ENCODE measurements at places on chromosomes 1 and 21.

DNA sequence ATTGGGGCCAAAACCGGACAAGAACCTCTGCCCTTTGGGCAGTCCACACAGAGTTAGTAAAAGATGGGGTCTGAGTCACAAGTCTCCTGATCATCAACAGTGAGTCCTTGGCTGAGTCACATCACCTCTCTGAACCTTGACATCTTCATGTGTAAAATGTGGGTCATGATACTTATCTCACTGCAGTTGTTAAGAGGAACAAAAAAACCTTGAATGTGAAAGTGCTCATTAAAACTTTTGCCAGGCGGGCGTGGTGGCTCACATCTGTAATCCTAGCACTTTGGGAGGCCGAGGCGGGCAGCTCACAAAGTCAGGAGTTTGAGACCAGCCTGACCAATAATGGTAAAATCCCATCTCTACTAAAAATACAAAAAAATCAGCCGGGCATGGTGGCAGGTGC, 15.7 kb downstream of the S100A16 start:
- DNase-seq, result peak; percentile 16

- DNase-seq, result no peak
These were observed 94.1 kb downstream of the PGBD5 start for GRCh38 chr1:230332061-230332460.

GRCh38 chr1:54305906-54306514, 100.2 kb downstream of the SSBP3 start:
- DNase-seq, result no peak

GRCh38 chr1:5369223-5369622, 623.0 kb downstream of the NPHP4 start:
- DNase-seq, result no peak

DNA sequence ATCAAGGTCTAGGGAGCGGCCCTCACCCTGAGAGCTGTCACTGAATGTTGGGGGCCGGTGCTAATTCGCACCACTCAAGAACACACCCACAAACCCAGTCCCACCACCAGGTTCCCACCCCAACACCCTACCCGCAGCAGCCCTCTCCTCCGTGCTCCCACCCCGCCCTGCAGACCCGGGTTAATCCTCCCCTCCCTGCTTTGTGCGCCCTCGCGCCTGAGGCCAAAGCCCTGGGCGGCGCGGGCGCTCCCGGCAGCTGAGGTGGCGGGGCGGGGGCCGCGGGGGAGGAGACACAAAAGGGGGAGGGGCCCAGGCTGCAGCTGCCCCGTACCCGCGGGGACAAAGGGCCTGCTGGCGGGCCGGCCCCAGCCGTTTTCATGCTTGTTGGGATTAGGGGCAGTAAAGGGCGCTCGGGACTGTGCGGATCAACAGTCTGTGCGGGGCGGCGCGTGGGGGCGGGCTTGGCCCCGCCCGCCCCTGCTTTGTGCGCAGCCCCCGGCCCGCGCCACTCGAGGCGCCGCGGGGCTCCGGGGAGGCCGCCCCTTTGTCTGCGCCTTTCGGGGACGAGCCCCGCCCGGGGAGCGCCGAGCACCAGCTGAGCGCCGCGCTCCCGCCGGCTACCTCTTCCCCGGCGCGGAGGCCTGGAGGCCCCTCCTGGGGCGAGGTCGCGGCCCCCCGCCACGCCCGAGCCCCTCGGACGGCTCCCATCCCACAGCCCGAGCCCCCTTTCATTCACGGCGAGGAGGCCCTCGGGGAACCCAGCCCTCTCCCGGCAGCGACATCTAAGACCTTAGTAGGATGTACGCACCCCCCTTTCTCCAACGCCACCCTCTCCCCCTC, 10.9 kb downstream of the C1orf216 start:
- DNase-seq, result no peak

DNA sequence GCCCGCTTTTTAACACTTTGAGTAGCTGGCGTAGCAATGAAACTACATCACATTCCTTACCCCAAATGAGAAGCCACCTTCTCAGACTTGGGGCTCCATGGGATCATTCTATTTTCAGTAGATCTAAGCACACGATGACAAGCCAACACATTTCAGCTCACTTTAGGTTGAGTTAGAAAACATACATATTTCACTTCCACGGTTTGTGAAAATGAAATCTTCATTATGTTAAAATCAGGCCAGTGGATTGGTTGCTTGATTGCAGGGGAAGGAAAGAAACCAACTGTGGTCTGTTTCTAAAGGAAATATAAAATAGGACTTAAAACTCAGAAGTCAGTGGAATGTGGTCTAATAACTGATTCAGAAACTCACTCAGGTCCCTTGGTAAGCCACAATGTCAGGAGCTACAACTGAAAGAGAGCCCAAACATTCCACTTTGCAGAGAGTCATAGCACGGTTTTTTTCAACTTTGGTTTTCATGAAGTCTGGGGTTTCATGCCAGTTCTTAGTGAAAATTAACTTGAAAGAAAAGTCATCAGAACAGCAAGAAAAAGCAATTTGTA, 82.3 kb upstream of the TIAM1 start:
- peak; percentile 12 for DNase-seq

DNA sequence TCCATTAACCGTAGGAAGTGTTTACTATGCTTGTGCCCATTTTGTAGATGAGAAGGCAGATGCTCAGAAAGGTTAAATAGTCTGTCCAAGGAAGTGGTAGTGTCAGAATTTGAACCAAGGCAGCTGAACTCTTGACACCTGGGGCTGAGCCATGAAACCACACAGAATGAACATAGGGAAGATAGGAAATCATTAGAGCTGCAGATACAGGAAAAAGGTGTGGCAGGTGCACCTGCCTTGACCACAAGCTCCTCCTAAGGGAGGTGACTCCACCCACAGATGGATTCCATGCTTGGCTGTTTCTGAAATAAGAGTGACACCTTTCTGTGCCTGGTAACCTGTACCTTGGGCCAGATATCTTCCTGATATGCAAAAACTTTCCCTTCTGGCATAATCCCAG, 69.9 kb upstream of the IGSF21 start:
- no peak for DNase-seq

DNA sequence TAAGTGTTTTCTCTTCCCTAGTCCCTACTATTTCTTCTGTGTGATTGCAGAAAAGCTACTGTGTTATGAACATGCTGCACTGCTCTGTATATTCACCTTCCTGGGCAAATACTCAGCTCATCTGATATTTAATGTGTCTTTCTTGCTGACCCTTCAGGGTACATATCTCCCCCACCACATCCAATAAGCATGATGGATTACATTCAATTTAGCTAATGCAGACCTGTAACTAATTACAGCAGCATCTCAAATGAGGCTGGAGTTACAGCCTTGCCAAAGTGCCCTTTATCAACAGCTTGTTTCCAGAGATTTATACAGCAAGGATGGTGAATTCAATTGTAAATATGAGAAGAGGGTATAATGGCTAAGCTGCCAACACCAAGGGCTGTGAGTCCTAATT, 144.0 kb downstream of the KCNH1 start:
- no peak for DNase-seq

- DNase-seq, result no peak
These were observed 86.7 kb upstream of the NRIP1 start for GRCh38 chr21:15151385-15152103.

- no peak for DNase-seq
These were observed 13.3 kb downstream of the SCNN1D start for GRCh38 chr1:1293263-1294249.

- DNase-seq, result no peak
These were observed 69.8 kb downstream of the MPZL1 start for GRCh38 chr1:167791281-167792187.

DNA sequence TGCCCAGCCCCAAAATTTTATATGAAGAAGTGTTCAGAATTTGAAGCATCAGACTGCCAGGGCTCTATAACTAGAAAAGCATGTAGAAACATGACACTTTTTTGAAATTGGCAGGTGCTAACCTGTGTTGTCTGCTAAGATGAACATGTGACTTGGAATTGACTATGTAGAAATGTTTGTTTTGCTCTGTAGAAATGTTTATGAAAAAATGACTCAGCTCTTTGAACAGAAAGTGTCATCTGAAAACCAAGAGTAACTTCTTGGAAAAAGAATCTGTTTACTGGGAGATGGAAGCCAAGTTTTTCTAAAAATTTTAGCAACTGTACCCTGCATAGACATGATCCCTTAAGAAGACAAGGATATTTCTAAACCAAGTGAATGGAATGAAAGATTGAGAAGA, 59.2 kb downstream of the LHX9 start:
- no peak for DNase-seq

GRCh38 chr1:18681423-18681835, 50.8 kb downstream of the PAX7 start:
- peak; percentile 31 for DNase-seq

DNA sequence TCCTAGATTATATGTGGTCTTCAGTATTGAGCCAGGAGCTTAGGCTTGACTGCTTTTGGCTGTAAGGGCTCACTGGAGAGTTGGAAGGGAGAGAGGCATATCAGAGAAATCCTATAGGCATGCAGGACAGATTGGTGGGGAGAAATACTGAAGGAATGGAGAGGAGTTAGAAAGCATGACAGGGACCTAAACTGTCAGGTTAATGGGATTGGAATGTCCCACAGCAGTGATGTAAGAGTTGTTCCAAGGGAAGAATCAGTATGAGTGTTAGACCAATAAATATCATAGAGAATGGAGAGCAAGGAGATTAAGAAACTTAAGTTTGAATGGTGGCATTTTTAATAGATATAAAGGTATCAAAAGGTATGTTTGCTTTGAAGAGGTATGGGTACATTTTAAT, 39.7 kb downstream of the SLC35A3 start:
- no peak for DNase-seq

DNA sequence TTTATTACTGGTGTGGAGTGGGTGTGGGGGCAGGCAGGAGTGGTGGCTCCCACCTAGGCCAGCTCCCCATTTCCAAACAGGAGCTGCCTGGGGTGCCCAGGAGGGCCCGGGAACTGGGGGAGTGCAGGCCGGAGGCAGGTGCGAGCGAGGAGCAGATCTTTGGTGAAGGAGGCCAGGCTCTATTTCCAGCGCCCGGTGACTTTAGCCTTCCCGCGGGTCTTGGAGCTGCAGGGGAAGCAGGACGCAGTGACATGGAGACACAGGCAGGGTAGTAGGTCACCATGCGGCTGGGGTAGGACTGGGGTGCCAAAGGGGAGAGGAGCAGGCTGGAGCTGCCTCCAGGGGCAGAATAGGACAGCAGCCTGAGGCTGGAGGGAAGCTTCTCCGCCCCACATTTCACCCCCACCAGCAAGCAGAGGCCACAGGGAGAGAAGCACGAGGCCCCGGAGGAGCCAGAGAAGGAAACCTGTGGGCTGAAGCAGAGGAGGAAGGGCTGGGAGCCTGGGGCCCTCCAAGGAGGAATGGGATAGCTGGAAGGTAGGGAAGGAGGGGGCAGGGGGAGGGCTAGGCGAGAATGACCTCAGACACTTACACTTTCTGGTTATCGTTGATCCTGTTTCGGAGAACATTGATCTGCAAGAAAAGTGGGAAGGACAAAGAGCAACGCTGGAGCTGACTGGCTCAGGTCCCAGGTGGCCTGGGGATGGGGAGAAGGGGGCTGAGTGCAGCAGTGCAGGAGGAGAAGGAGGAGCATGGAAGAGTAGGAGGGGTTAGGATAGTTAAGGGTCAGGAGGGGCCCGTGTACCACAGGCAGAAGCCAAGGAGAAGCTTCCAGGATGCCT, 18.2 kb downstream of the TNNT2 start:
- DNase-seq, result no peak

GRCh38 chr21:32921632-32922230, 104.0 kb upstream of the OLIG2 start:
- peak; percentile 55 for DNase-seq

DNA sequence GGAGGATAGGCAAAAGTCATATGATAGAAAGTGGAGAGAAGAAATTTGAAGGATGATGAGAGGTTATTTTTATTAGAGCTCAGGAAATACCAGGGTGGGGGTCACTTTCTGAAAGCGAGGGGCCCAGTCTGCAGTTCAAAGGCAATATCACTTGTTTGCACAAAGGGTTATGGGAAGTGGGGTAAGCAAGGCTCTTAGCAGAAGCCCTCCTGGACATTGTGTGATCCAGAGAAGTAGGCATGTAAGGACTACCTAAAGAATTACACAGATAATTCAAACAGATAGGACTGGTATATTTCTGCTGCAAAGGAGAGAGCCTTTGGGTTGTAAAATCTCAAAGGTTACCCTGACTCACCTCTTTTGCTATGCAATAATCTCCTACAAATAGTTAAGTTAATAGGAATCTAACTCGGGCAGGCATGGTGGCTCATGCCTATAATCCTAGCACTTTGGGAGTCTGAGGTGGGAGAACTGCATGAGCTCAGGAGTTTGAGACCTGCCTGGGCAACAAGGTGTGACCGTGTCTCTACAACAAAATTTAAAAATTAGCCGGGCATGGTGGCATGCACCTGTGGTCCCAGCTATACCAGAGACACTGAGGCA, 25.2 kb upstream of the PRRC2C start:
- no peak for DNase-seq

DNA sequence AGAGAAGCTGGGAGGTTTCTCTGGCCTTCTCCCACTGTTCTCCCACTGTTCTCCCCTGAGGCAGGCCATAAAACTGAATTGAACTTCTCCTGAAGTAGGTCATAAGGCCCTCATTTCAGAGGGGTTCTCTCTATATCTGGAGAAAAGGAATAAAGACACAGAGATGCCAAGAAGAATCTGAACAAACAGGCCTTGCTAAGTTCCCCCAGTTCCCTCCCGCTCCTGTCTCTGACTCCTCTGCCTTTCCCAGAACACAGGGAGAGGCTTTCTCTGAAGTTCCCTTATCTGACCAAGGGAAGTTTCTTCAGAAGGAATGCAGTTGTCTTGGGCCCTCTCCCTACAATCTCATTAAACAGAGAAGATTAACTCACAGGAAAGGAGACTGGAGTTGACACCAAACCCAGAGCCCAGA, 83.4 kb downstream of the SLC16A1 start:
- no peak for DNase-seq

DNA sequence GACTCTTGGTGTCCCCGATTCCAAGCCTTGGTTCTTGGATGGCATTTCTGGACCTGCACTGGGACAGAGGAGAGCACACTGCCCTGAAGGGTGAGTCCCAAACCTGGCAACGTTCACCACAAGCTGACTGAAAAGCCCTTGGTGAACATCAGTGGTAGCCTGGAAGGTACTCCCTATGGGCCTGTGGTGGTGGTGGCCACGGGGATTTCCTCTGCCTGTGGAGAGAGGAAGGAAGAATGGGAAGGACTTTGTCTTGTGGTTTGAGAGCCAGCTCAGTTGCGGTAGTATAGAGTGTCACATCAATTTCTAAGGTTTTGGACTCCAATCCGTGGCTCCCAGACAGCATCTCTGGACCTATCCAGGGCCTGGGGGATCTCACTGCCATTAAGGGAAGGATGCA, 50.7 kb downstream of the DNAH14 start:
- DNase-seq, result no peak

- no peak for DNase-seq
These were observed 499.0 kb downstream of the SIPA1L2 start for GRCh38 chr1:232130815-232131480.

GRCh38 chr1:143720087-143721023, 251.4 kb downstream of the FAM72C start:
- no peak for DNase-seq
